ENCODE measurements at places on chromosomes 12 and 14. TPM values are rescaled to one million over a fixed set of nuclear protein-coding genes. Genes with fewer than 3 reads are reported as not detected.

- DNase-seq, result no peak
Observed at GRCh38 chr12:92079054-92079385, 66.6 kb downstream of the BTG1 start.

DNA sequence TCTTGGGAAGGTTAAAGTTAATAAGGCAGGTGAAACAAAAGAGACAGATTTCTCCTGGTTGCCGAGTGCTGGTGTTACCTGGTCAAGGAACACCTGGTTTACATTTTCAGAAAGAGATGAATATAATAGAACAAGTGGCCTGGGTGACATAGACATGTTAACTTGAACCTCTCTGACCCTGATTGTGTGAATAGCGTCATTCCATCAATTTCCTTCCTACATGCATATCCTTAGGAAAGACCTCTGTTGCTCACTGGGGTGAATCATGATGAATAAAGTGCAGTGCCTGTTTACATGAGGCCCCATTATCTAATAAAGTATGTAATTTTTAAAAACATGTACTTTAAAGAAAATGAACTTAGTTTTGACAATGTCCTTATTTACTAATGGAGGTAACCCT lies 1822.9 kb upstream of the FLRT2 start:
- no peak for DNase-seq

- peak; percentile 46 for DNase-seq
Observed at GRCh38 chr12:104669089-104669721, 212.5 kb downstream of the CHST11 start.

- DNase-seq, result no peak
Observed at GRCh38 chr14:67911562-67911961, 92.0 kb downstream of the RAD51B start.

DNA sequence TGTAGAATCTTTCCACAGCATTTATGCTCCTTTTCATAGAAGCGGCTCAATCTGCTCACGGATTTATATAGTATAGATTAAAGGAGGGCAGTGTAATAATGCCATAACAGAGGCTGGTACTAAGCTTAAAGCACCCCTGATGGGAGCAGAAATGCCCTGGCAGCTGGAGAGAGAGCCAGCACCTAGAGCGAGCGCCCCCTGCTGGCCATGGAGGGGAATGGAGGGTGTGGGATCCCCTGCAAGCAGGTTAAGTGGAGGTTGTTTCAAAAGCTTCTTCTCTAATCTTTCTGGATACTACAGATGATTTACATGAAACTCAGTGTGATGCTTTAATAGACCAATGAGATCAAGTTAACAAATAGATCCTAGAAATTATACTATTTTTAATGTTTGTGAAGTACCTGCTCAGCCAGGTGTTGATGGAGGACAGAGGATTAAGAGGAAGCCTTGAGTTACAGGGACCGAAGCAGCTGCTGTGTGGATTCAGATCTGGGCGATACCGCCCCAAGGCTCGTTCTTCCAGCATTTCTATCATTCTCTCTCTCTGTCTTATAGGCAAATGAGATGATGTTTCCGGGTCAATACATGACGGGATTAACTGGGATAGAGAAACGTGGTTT lies 1519.3 kb upstream of the TMEM132C start:
- no peak for DNase-seq

DNA sequence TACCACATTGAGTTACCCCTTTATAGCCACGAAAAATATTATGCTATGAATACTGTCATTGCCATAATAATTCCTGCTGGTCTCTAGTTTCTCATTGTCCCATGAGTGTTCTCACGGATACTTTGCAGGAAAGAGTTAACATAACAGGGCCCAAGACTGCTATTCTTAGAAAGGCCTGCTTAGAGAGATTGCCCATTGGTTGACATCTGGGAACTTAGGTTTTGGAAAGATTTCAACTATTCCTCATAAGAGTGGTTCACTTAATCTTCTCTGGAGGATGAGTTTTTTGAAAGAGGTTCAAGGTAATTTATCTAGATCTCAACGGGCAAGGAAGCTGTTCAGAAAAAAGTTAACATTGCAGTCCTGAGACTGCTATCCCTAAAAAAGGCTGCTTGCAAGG lies 18.4 kb upstream of the PRPF39 start:
- no peak for DNase-seq

- no peak for DNase-seq
Observed at GRCh38 chr14:49622022-49622607, 1.5 kb downstream of the MGAT2 start.

DNA sequence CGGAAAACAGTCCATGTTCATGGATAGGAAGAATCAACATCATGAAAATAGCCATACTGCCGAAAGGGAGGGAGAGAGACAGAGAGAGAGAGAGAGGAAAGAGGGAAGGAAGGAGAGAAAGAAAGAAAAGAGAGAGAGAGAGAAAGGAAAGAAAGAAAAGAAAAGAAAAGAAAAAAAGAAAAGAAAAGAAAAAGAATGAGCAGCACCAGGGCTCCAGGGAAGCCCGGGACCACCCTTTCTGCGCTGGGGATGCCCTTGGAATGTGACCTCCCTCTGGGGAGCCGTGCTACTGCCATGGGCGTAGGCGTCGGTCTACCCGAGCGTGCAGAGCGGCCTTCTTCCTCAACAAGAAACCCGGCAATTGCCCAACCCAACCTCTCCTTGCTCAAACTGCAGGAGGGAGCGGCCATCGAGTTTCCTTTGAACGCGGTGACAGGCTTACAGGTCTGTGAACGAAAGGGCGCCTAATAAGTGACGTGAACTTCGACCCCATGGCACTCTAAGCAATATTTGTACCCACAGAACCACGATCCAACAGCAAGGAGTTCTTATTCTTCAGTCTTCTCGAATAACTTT lies 16.9 kb downstream of the OR6S1 start:
- no peak for DNase-seq

GRCh38 chr12:11461433-11461832 lies 66.1 kb upstream of the PRB2 start:
- no peak for DNase-seq

DNA sequence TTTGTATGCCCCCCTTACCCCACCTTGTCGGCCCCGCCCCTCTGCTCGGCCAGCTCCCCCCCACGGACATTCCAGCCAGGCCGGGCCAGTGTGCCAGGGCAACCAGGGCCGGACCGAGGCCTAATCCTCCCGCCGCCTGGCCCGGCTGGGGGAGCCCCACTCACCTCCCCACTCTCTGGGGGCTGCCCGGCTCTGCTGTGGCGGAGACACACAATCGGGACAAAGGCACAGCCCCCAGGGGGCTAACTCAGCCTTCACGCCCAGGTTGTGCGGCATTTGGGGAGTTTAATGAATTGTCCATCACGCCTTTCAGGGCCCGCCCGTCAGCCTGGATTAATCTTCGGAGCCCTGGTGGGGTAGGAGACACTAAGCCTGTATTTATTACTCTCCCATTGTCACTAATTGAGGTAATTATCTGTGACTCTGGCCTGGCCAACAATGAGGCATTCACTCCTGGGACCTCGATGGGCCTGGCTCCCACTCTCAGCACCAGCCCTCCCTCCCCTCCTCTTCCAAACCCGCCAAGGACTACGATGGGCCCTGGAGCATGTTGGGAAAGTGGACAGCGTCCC lies 8.7 kb downstream of the WNT1 start:
- no peak for DNase-seq

- no peak for DNase-seq
Observed at GRCh38 chr12:123163227-123163626, 12.3 kb upstream of the PITPNM2 start.

GRCh38 chr12:94873734-94874517 lies 129.6 kb downstream of the NDUFA12 start:
- DNase-seq, result no peak

DNA sequence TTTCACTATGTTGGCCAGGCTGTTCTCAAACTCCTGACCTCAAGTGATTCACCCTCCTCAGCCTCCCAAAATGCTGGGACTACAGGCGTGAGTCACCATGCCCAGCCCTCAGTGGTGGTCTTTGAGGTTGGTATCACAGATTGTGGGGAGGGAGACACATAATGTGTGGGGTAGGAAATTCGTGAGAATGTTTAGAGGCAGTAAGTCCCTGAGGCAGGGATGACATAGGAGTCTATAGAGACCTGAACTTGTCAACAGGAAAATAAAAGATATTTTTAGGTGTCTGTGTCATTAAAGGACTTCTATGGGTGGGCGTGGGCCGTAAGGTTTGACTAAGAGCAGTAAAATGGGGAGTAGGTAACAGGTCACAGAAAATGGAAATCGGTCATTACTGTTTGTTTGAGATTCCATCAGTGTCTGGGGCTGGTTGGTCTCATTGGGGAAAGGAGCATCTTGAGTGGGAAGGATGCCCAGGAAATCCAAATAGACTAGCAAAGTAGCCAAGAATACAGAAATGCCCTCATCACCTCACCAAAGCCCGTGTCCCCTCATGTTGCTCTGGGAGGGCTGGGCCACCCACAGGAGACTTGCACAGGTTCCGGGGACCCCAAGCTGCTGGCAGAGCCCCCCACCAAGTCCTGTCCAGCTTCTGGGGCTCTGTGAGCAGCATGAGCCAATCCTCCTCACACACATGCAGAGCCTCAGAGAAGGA lies 63.6 kb upstream of the BCL2L14 start:
- DNase-seq, result no peak

The ABHD12B gene
- total RNA-seq, result not detected

The PTPRR gene
- 0.62 TPM for total RNA-seq

The RPS6KL1 gene
- total RNA-seq, result 0.26 TPM

Measured in uterus (tissue), 4 donors.